Activated gamma-delta T cell treated with Interleukin-2 at 50 U/mL for 16 hours (primary cell): ENCODE measurements at places on chromosomes 7 and 10.

GRCh38 chr7:139124084-139124914, 14.8 kb upstream of the ZC3HAV1 start:
- DNase-seq, result no peak

DNA sequence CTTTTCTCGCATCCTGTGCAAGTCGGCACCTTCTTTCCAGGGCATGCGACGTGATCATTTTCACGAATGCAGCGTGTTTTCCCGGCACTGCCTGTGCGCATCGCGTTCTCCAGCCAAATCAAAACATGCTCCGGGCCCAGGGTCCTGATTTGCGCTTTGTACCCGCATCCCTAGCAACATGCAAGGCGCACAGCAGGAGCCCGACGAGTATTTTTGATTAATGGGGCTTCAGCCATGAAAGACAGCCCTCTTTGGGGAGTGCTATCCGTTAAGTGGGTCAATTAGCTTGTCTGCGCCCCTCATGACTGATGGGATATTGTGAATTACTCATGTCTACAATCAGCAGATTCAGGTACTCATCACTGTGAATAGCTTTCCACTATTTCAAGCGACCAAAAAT, 243.3 kb upstream of the RNF32 start:
- DNase-seq, result no peak

DNA sequence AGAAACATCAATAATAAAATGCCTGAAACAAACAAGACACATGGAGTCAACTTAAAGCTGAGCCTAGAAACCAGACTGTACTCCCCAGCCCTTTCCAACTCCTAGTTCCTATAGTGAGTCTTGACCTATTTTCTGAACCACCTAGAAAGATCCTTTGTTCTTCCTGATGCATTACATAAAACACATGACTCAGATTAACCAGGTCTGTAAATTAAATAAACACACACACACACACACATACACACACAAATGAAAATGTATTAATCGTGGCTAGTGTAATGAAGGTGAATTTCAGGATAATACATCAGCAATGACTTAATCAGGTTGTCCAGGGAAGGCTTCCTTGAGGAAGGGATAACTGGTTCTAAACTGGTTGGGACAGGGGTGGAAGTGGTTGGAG, 104.7 kb downstream of the ST8SIA6 start:
- DNase-seq, result no peak

- DNase-seq, result no peak
Measured at GRCh38 chr10:921471-922414, 9.8 kb downstream of the LARP4B start.

DNA sequence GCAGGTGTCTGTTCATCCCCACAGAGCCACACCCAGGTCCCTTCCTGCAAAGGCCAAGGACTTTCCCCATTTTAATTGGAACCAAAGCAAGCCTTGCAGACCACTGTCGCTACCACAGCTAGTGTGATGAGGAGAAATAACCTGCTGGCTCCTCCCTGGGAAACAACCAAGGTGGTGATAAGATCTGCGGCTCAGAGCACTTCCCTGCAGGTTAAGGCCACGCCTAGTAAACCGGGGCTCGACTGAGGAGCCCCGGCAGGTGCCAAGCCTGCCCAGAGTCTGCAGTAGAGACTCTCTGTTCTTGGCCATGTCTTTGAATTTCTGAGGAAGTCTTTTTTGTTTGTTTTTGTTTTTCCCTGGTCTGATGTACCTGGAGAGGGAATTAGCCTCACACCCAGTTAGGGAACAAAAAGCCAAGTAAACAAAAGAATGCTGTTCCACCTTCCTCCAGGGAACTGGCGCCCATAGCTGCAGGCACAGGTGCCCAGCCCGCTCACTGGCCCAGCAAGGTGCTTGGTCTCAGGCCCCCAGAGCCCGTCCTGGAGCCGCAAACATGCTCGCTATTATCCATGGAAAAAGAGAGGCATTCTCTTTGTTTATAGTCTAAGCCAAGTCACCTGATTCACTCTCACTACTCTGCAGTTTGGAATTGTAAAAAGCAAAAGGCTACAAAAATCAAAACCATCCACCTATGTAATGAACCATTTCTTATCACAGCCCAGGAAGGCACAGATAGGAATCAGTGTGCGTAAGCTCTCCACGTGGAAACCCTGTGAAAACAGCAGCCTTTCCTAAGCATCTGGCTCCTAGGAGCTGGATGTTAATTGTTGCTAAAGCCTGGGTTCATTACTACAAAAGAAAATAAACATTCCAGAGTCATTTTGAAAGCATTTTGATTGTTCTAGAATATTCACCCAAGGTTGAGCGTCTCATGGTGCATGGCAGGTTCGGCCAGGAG, 2.7 kb downstream of the GPR146 start:
- no peak for DNase-seq

DNA sequence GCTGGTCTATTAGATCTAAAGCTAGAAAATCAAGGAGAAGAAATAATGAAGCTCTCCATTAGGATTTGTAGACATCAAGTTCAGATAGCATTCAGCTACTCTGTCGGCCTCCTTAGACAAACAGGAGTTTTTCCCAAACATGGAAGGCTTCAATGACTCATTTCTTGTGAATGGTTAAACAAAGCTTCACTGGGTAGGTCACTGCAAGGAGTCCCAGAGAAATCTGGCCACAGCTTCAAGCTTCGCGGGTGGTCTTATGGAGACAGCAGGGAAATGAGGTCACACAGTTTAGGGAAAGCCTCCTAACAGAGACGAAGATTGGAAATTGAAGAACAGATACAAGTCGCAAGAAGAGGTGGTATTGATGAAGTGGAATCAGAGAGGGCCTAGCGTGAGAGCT, 22.6 kb upstream of the LRRC72 start:
- no peak for DNase-seq

- no peak for DNase-seq
Measured at GRCh38 chr7:122304319-122304975, at the start of gene FEZF1. Gene FEZF1 (minus strand): TSS chr7:122304750. CDS start chr7:122304437, 313 bp downstream.

- DNase-seq, result no peak
Measured at GRCh38 chr7:14487701-14488395, 414.7 kb downstream of the DGKB start.

DNA sequence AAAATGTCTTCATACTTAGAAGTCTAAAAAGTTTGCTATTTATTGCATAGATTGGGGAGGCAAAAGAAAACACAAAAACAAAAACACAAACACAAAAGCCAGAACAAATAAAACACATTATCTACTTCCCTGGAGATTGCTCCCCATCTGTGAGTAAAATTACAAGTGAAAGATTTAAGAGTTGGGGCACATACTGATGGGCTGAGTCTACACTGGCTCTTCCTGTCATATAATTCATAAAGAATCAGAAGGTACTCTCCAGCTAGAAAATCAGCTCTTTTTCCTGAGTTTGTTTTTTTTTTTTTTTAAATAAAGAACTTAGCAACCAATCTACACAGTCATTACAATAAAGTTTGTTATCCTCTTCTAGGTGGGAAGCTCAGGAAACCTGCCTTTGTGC, 192.4 kb upstream of the LRRN3 start:
- no peak for DNase-seq

- no peak for DNase-seq
Measured at GRCh38 chr10:576130-576465, 113.4 kb downstream of the DIP2C start.

DNA sequence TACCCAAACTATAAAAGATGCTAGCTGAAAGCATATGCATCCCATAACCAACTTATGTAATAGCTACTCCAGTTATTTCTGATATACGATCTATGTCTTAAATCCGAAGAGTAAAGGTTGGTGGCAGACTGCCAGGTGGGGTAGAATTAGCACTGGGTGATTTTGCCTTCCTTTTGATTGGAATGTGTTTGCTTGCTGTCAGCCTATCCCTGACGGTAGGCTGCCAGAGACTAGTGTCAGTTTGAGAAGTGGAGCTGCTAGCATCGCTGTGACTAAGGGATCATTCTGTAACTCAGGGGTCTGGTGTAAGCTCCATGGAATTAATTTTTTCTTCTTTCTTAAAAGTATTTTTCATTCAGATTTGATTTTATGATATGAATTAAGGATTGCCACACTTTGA, 9.5 kb upstream of the SEM1 start:
- no peak for DNase-seq

DNA sequence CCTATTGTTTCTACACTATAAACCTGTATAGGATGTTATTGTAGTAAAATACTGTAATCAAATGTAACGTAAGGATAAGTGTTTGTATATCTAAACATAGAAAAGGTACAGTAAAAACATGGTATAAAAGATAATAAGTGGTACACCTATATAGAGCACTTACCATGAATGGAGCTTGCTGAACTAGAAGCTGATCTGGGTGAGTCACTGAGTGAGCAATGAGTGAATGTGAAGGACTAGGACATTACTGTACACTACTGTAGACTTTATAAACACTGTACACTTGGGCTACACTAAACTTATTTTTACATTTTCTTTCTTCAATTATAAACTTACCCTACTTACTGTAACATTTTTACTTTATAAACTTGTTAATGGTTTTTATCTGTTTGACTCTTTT, 732.9 kb upstream of the LRRN3 start:
- no peak for DNase-seq

- DNase-seq, result no peak
Measured at GRCh38 chr10:106189292-106189691, 975.2 kb downstream of the SORCS1 start.

DNA sequence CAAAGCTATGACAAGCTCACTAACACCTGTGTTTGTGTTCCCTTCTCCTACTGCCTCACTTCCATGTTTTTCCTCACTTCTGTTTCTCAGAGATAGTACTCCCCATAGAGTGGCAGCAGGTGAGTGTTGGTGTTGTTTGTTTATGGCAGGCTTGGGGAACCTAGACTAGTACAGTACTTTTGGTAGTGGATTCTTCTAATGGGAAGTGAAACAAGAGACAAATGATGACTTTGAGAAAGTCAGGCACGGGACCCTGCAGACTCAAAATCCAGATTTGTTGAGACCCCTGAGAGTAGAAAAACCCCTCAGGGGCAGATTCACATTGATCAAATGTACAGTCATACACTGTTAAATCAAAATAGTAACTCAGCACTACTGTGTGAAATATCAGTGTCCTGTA, 6.4 kb upstream of the CFAP69 start:
- no peak for DNase-seq

DNA sequence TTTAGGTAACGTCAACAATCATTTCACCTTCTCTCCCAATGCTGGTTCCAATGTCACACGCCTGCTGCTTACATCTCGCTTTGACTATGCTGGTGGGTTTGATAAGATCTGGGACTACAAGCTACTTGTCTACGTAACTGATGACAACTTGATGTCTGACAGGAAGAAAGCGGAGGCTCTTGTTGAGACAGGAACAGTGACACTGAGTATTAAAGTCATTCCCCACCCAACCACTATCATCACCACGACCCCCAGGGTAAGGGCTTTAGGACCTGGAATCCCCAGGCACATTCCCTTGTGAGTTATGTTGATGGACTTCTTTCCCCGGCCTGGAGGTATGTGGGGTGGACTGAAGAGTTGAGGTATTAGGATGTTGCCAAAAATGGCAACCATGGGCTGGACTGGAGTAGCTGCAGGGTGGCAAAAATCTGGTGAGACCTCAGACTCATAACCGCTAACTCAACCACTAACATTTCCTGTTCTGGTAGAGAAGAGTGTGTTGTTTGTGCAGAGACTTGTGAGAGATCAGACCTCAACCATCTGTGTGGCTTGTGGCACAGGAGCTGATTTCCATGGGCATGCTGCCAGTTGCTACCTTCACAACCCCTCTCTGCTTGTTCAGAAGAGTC, 59.2 kb downstream of the CDHR3 start:
- DNase-seq, result peak; percentile 77

DNA sequence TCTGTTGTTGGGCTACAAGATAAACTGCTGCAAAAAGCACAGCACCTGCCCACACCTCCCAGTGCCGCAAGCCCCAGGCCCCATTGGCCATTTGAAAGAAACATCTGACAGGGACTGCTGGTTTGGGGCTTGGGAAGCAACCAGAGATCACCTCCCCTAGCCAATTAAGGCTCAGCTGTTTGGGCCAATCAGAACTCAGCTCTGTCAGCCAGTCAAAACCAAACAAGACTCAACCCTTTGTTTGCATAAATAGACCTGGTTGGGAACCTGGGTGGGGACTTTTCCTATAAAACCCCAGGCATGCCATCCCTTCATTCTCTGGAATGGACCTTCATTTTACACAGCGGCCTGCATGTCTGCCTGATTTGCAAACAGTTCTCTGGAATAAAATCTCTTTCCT, 17.2 kb upstream of the NME8 start:
- no peak for DNase-seq

DNA sequence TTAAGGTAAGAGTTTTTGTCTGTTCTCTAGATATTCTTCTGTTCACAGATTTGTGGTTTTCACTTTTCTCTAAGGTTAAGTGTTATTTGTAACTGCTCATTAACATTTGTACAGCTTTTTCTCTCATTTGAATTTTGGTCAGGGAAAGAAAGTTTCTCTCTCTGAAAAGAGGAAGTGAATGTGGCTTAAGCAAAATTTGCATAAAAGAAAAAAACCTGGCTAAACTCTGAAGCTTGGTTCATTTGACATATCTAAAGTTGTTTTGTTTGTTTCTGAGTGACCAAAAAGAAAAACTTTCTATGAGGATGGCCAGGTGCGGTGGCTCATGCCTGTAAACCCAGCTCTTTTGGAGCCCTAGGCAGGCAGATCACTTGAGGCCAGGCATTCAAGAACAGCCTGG, 22.0 kb upstream of the SLC26A4 start:
- DNase-seq, result no peak

GRCh38 chr10:115918812-115919211, 354.2 kb downstream of the GFRA1 start:
- no peak for DNase-seq

- DNase-seq, result no peak
Measured at GRCh38 chr7:32479574-32480200, 10.5 kb downstream of the LSM5 start.

GRCh38 chr7:130084037-130084875, 13.9 kb downstream of the KLHDC10 start:
- no peak for DNase-seq

GRCh38 chr7:27560706-27561235, 101.9 kb downstream of the HIBADH start:
- DNase-seq, result no peak

GRCh38 chr7:157507987-157508386, 171.2 kb downstream of the DNAJB6 start:
- no peak for DNase-seq

GRCh38 chr7:3859431-3859830, 558.4 kb downstream of the SDK1 start:
- DNase-seq, result no peak

DNA sequence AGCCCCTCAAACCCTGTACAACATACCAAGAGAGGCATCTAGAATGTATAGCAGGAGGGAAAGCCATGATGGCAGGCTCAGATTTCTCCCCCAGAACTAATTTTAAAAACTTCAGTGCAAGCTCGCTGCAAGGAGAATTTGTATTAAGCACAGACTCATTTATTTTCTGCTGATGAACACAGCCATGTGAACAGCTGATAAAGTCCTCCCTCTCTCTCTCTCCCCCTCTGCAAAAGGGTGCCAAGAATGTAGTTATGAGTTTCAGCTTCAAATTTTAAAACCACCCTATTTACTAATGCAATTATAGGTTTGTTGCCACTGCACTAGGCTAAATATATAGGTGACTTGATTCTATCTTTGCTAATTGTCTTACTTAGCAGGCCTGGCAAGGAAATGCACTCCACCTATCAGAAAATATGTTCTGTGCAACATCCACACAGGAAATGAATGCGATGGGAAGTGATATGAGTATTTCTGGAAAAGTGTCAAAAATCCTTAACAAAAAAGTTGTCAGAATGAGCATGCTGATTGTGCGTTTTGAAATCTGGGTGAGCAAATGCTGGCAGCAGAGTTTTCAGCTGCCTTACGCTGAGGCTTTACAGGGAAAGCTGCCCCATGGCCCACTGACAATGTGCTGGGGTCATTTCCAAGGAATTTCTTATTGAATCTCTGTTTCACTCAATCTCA, 43.4 kb upstream of the GHITM start:
- DNase-seq, result no peak

- no peak for DNase-seq
Measured at GRCh38 chr7:157405914-157406810, 69.4 kb downstream of the DNAJB6 start.
